ENCODE measurements at places on chromosomes 5 and 9.

DNA sequence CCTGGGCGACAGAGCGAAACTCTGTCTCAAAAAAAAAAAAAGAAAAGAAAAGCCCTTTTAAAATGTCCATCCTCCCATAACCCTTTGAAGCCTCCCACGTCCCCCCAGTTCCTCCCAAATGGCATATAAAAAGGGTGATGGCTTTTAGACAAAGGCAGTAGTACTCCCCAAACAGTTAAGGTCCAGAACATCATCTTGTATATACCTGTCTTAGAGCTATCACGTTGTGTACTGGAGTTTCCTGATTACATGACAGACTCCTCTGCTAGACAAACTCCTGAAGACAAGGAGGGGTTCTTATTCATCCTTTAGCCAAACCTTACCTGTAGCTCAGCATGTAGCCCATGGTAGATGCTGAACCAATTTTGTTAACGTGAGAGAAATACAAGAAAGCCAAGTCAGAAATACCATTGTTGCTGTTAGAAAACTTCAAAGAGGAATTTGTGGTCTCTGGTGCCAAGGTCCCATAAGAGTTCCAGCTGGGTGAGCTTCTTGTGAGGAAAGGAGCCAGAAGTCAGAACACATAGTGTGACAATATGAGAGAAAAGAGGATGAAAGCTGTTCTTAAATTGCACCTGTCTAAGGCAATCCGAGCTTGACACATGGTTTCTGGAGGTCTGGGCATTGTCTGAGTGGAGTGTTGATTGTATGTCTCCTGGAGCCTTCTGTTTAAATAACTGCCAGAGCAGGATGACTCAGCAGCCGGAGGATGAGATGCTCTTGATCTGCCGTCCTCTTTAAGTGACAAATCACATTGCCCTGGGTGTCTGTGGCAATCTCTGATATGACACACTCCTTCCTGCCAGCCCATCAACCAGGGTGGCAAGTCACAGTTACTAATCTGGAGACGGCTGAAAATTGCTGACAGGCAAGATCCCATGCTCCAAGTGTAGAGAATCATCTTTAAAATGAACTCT lies 69.1 kb downstream of the ARRDC3 start:
- peak; percentile 15 for DNase-seq

- no peak for DNase-seq
These were observed 754 bp downstream of the DCAF12 start for GRCh38 chr9:34125681-34126206.

DNA sequence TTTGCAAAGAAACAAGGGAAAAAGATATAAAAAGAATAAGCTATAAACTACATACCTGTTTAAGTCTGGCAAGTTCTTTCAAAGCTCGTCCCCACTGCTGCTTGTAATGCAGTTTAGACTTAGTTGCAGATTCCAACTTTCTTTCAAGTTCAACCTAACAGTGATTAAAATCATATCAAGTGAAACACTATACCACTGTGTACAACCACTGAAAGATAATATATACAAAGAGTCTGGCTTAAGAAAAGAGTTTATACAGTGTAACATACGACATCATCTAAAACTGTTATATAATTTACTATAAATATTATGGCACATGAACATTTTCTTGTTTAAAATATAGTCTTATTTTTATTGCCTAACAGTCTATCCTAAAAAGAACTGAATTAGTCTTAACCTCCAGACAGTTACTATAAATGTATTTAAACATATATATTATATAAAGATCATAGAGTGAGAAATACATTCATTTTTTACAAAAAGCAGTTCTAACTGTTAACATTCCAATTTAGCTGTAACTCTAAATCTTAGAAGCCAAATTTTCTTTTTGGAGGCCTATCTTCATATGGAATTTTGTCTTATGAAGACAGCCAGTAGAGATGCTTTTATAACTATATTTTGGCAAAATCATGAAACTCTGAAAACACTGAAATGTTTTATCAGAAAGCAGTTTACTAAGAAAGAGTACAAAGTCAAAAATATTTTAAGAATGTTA lies 58.6 kb downstream of the CEP120 start:
- DNase-seq: no peak

- no peak for DNase-seq
These were observed 972.4 kb upstream of the ACO1 start for GRCh38 chr9:31412081-31412480.

GRCh38 chr9:15724016-15724415 lies 171.2 kb downstream of the CCDC171 start:
- no peak for DNase-seq

DNA sequence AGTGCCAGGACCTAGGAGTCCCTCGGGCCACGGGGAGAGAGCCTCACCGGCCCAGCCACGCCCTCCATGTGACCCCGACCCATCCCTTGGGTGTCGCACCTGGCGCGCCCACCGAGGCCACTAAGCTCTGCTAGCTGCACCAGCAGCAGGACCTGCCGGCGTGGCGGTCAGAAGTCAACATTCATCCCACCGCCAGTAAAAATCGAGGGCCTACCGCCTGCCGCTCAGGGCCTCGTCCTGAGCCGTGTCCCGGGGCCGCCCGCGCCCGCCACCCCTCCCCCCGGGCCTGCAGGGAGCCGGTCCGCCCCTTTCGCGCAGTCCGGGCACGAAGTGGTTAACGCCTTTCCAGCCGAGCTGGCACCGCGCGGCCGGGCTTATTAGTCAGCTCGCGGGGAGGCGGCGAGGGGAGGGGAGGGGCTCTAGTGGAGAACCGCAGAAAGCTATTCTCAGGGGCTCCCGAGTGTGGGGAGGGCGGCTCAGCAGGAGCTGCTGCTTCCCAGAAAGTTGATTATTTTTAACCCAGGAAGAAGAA lies 124.4 kb downstream of the C9orf50 start:
- DNase-seq: peak; percentile 44

- DNase-seq: no peak
These were observed 125.7 kb downstream of the FBN2 start for GRCh38 chr5:128412145-128412930.

GRCh38 chr9:91415290-91415689 lies 8.3 kb downstream of the NFIL3 start:
- peak; percentile 80 for DNase-seq

DNA sequence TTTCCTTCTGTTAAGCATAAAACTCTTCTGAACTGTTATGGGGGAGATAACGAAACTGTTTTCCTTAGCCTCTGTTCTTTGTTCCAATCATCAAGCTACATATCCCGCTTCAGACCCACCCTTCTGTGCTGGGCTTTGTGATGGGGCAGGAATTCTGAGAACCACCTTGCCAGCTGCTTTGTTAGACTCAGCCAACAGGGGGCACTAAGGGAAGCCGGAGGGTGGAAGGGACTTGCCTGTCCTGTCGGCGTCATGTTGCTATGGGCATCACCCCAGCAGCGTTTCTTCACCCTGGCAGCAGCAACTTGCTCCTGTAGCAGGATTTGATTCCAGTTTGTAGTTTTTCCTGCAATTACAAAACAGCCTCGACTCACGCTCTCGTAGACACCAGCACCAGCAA lies 169.1 kb downstream of the CAAP1 start:
- DNase-seq: no peak

DNA sequence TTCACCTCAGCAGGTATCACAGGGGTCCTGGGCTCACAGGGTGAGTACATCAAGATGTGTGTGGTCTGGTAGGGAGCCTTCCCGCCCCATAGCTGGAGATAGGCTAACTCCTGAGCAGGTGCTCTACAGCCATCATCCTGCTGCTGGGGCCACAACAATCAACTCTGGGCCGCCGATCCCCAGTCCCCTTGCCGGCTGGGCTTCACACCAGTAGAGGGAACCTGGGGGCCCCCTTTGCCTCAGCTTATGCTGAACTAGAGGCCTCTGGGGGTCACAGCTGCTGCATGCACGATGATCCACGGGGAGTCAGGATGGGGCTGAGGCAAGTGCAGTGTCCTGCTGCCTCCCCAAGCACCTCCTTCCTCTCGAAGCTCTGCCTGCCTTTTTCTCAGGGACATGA lies 46.5 kb downstream of the IRF1 start:
- DNase-seq: no peak

GRCh38 chr5:74209571-74209970 lies 431.0 kb downstream of the ENC1 start:
- no peak for DNase-seq

GRCh38 chr5:98471458-98471857 lies 302.0 kb upstream of the RGMB start:
- no peak for DNase-seq

DNA sequence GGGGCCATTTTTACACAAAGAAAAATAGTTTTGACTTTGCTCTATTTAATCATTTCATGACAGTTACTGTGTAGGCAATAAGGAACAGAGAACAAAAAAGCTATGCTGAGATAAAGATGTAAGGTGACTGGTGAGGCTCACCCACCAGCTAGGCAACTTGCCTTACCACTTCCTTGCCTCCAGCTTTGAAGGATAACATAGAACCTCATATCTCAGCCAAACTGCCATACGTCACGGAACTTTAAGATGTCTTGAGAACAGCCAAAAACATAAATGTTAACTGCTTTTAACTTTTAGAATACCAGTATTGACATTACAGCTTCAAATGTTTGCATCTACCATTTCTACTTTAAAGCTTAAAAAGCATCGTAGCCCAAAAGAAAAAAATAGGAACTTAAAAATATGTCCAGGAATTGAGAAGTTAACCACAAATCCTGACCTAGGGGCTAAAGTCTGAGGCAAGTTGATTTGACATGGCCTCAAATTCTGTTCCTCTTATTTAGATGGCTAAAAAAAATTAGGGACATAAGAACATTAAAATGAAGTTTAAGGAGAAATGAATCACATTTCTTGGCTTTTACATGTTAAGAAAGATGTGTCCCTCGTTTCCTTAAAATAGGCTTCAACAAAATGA lies 7.7 kb upstream of the GCNT4 start:
- DNase-seq: peak; percentile 26

DNA sequence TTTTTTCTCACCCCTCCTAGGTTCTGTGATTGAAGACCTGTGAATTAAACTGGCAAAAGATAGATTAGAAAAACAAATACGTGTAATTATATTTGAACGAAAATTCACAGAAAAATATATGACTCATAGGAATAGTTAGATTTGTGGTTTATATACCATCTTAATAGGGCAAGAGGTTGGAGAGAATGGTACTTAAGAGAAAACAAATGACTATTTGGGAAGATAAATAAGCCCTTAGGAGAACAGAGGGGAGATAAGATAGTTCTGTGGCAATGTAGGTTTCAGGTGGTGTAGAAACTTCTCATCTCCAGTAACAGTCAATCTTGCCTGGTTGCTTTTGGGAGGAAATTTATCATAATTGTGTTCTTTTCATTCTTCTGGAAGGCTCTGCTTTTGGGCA lies 122.0 kb downstream of the PRDM9 start:
- DNase-seq: no peak

DNA sequence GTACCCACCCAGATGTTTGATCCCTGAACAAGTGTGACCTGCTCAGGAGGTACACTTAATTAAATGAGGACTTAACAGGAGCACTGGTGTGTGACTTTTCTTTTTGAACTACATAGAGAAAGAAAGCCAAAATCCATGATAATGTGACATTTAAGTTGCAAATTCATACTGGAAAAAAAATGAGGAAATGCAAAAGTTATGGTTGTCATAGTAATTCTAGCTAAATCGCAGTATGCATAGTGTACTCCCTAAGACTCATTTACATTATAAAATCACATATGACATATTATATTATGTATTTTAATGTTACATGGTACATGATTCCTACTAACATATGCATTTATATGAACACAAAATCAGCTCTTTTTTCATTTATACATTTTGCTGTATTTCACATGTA lies 92.0 kb upstream of the PCSK5 start:
- DNase-seq: no peak

DNA sequence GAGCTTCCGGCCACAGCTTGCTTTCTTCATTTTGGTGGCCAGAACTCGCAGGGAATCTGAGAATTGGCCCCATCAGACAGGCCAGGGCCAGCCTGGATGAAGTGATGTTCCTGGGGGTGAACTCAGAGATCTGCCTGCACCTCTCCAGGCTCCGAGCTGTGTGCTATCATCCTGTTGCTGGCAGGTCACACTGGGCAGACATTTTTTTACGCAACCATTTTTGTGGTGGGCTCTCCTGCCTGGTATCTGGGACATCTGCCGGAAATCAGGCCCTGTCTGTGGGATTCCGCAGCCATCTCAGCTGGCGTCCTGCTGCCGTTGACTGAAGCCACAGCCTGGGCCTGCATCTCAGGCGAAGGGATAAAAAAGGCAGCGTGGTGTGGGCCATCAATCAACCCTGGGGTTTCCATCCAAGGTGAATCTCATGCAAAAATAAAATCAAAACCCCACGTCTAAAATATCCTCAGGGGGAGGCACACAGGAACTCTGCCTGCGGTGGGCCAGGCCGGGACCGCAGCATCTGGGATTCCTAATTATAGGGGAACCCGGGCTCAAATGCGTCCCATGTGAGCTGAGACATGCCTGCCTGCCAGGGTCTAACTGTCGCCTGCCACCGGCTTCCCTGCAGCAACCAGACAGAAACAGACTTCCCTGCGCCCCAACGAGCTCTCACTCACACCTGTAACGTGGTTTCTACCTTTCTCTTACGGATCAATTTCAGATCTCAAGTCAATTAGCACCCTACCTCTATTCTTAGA lies 174.3 kb downstream of the SYK start:
- DNase-seq: no peak

DNA sequence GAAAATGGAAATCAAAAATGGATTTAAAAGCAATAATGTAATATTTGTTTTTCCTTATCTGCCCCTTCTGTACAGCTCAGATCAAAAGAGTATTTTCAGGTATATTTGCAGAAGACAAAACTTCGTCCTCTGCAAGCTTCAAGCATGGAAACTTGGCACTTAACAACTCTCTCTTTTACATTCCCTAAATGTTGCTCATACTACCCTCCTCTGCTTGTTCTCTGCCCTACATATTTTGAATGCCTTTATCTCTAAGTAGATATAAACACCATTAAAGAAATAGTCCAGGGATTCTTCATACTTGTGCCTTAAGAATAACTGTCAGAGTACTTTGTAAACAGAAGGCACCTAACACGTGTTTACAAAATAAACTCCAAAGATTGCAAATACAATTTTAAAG lies 19.2 kb upstream of the SMC2 start:
- DNase-seq: no peak

DNA sequence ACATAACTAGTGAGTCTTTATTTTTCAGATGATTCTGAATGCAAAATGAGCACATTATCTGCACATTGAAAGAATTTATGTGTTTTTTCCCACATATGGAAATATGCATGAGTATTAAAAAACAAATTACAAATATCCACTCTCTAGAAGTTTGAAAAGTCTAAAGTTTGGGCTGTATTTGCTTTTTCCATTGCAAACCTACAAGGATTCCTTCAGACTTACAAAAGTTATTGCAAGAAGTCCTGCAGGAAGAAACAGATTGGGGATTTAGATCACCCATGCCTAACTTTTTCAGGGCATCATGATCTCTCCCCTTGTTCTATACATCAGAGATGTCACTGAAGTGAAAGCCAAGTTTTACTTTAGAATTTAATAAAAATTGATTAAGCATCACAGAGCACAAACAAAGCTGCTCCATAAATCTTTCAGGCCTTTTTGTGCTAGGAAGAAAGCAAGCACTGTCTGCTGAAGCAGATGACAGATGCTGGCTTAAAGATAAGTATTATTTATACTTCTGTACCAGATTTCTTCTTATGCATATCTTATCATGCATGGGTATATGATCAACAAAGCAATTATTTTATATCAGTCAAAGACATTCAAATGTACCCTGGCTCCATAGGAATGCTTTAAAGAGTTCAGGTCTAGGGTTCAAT lies 71.7 kb downstream of the NFIB start:
- no peak for DNase-seq

- DNase-seq: no peak
These were observed 547.0 kb upstream of the COX7C start for GRCh38 chr5:86070719-86071118.

- DNase-seq: peak; percentile 49
These were observed at the start of gene GCNT4 for GRCh38 chr5:75052192-75053053. GCNT4 (minus strand) TSS chr5:75052558; CDS start chr5:75030037, 22,521 bp downstream.

GRCh38 chr9:91560301-91560700 lies 136.7 kb upstream of the NFIL3 start:
- no peak for DNase-seq
